CD4-positive, alpha-beta memory T cell (primary cell): ENCODE measurements at places on chromosomes 6 and 20. TPM values are rescaled to one million over a fixed set of nuclear protein-coding genes. Genes with fewer than 3 reads are reported as not detected.

SIRPG gene
- 32.4 TPM for total RNA-seq

WASF1 gene
- 0.39 TPM for total RNA-seq

DNA sequence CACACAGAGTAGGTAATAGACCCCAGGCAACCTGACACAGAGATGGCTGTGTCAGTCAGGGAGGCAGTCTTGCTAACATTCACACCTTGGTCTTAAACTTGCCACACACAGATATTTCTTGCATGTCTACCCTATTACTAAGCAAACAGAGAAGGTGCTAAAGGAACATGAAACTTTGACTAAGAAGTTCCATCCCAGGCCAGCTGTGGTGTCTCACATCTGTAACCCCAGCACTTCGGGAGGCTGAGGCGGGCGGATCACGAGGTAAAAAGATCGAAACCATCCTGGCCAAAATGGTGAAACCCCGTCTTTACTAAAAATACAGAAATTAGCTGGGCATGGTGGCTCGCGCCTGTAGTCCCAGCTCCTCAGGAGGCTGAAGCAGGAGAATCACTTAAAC is 222.4 kb upstream of the JARID2 start:
- DNase-seq: no peak

- DNase-seq: no peak
Measured at GRCh38 chr6:153215242-153215641, 84.2 kb upstream of the RGS17 start.

DNA sequence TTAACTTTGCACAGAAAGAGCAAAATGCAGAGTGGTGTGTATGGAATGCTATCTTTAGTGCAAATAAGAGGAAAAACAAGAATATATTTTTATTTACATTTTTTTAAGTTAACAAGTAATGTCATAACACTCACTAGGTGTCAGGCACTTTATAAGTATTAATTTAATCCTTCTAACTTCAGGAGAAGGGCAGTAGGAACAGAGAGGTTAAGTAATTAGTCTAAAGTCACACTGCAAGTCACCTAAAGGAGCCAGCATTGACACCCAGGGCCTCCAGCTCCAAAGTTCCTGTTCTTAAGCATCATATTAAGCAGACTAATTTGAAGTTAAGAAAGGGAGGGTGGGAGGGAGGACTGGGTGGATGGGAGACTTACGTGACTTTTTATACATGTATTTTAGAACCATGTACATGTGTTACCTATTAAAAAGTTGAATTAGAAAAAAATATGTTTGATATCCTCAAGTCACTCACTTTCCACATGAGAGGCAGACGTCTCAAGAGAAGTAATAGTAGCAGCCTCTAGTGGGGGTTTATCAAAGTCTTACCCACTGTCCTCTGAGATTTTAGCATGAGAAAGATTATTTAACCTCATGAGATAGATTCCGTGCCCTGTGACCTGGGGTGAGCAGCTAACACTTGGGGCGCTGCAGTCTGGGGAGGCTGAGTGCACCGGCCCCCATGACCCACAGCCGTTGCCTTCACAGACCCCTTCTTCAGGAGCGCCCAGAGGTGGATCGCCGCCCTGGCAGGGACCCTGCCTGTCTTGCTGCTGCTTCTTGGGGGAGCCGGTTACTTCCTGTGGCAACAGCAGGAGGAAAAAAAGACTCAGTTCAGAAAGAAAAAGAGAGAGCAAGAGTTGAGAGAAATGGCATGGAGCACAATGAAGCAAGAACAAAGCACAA is 7.0 kb downstream of the BTN3A1 start:
- no peak for DNase-seq

DNA sequence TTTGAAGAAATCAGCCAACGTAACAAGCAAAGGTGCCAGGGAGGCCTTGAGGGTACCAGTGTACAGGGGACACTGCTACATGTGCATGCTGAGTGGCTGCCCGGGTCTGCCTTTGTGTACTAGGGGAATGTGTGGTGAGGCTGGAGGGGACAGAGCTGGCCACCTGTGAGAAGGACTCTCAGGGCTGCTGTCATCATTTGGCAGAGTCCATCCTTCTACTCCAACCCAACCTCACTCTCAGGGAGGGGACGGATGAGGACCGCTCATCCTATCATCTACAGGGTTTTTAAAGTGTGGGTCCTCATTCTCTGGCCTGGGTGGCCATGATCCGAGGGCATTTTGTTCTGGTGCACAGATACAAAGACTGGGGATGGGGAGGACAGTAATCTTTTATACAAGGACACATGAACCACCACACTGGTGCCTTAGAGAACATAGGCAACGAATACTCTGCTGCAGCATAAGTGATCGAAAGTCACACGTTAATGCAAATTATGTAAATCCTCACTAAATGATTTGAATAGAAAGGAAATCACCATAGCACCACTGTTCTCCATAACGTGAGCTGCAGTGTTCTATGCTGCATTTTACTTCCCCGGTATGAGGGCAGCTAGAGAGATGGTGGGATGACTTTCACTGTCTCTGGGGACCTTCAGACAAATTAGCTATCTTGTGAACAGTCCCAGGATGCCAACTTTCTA is 181.4 kb downstream of the GMPR start:
- DNase-seq: no peak

DNA sequence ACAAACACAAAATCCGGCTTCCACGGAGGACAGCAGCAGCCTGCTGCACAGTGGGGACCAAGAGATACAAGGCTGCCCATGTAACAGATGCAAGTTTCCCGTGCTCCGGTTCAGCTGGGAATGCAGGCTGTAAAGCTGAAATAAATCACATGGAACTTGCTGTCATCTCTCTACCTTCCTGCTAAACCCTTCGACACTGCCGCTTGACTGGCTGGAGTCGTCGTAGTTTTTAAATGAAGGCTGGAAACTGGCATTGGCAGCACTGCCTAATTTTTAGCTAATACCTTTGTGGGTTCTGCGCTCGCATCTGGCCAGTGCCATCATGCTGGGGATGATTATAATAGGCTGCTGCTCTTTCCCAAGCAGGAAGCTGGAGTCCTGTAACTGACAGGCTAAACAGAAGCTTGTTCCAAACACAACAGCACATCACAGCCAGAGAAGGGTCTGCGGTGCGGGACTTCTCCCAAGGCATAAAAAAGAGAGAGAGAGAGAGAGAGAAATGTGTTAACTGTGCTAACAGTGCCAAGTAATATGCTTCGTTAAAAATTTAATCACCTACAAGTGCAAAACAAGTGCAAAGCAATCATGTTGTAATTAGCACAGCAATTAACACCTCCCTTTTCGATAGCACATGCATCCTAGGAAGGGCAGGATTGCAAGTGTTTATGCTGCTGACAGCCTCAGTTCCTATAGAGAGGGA is 146.1 kb downstream of the TFAP2A start:
- no peak for DNase-seq

DNA sequence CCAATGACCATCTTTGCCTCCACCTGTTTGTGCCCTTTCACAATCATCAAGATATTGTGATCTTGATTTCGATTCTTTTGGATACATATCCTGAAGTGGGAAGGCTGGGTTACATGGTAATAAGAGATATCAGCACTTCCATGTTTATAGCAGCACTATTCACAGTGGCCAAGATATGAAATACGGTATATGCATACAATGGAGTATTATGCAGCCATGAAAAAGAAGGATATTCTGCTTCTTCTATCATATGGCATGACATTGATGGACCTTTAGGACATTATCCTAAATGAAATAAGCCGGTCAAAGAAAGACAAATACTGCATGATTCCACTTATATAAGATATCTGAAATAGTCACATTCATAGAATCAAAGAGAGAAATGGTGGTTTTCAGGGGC is 144.0 kb downstream of the CCDC170 start:
- DNase-seq: no peak

DNA sequence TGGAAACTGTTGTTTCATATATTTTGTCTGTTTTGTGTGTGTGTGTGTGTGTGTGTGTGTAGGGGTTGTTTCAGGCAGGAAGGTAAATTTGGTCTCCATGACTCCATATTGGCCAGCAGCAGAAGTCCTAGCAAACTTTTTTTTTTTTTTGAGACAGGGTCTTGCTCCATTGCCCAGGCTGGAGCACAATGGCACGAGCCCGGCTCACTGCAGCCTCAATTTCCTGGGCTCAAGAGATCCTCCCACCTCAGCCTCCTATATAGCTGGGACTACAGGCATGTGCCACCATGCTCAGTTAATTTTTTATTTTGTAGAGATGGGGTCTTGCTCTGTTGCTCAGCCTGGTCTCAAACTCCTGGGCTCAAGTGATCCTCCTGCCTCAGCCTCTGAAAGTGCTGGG is 75.8 kb downstream of the PRDM1 start:
- no peak for DNase-seq

DNA sequence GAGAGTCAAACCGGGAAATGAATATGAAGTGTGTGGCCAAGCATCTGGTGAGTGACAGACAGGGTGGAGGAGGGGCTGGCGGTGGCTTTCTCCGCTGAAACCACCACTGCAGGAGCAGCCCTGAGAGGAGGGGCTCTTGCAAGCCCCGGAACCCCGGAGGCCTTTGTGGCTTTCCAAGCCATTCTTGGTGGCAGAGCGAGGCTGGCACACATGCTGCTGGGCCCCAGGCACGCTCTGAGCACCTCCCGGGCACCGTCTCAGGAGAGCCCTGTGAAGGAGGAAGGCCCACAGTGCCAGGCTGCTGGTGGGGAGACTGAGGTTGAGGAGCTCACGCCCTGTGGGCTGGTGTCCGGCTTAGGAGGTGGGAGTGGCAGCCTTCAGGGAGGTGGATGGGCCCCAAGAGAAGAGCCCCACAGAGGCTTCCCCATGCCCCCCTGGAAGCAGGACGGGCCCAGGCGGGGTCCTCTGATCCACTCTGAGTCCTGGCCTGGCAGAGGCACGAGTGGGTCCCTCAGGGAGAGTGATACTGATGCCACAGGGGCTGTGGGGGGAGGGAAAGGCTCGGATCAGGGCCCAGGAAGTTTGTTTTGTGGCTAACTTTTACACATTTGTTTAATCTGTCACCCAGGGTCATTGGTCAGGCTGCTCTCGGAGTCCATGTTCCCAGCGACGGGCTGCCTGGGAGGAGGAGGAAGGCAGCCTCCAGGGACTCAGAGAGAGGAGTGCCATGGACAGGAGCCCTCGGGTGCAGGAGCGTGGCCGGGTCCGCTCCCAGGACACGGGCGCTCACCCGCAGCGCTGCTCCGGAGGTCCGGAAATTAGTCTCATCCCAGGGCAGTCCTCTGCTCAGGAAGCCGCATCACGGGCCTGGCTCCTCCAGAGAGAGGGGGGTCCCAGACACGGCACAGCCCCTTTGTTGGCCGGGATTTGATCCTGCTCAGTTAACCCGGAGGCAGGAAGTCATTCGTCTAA is 170.7 kb downstream of the ERMARD start:
- no peak for DNase-seq

DNA sequence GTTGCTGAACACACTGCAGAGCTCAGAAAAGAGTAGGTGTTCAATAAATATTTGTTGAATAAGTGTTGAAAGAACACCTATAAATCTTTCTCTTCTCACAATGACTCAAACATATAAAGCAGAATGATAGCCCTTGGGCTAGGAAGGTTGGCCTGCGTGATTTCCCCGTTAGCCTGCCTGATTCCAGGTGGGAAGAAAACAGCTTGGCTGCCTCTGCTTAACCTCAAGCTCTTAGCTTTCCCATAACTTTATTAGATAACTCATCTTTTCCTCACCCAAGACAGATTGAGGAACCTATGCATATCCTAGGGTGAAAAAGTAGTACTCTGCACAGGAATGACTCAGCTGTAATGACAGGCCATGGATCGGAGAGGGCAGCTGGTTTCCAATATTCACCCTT is 300.3 kb upstream of the ID4 start:
- no peak for DNase-seq
